Bladder microvascular endothelial cell (primary cell): ENCODE measurements at places on chromosomes 3 and 15. TPM values are rescaled to one million over a fixed set of nuclear protein-coding genes. Genes with fewer than 3 reads are reported as not detected.

Gene SMCO1
- total RNA-seq = not detected in 2 replicates

Gene CLDN16
- 0.06 TPM in 1 of 2 replicates, not detected in the other for total RNA-seq

Gene ATG3
- 63.1 and 70.5 TPM in 2 replicates for total RNA-seq

Gene ZMYND10
- 0.16 and 0.31 TPM in 2 replicates for total RNA-seq

Gene EFCAB12
- total RNA-seq = 0.06 TPM in 1 of 2 replicates, not detected in the other

Gene NANOGP8
- not detected in 2 replicates for total RNA-seq

Gene RPUSD2
- 12.0 and 13.8 TPM in 2 replicates for total RNA-seq

Gene MAPKBP1
- total RNA-seq = 18.0 and 24.8 TPM in 2 replicates

Gene EFCC1
- total RNA-seq = 1.5 and 3.3 TPM in 2 replicates

Gene REC114
- not detected in 2 replicates for total RNA-seq

Gene P3H2
- 9.6 and 18.1 TPM in 2 replicates for total RNA-seq

Gene SAMMSON
- not detected in 2 replicates for total RNA-seq

Gene CCR9
- total RNA-seq = not detected in 2 replicates

Gene ZBBX
- under 0.01 and 0.13 TPM in 2 replicates for total RNA-seq

Gene GOLGA8S
- total RNA-seq = under 0.01 TPM in 1 of 2 replicates, not detected in the other

Gene GRK7
- under 0.01 TPM in 1 of 2 replicates, not detected in the other for total RNA-seq

Gene DGKG
- 0.16 and 0.94 TPM in 2 replicates for total RNA-seq

Gene IQCF2
- not detected in 2 replicates for total RNA-seq

Gene VWA5B2
- 0.13 TPM in 1 of 2 replicates, not detected in the other for total RNA-seq

Gene RBPMS2
- 0.25 TPM in 1 of 2 replicates, not detected in the other for total RNA-seq

Gene GOLGA6L10
- total RNA-seq = 0.65 and 1.3 TPM in 2 replicates

Gene NPAP1
- not detected in 2 replicates for total RNA-seq

Gene OGG1
- total RNA-seq = 16.7 and 22.6 TPM in 2 replicates

Gene GOLGA8T
- total RNA-seq = 0.13 TPM in 1 of 2 replicates, not detected in the other

Gene CFAP100
- not detected in 2 replicates for total RNA-seq

Gene ADGRG7
- total RNA-seq = not detected in 2 replicates

Gene FOXB1
- total RNA-seq = not detected in 2 replicates

Gene TRIM59
- total RNA-seq = 17.9 and 20.1 TPM in 2 replicates

Gene LMLN
- 2.1 and 7.2 TPM in 2 replicates for total RNA-seq

Gene CPNE9
- total RNA-seq = not detected in 2 replicates

Gene AMIGO3
- total RNA-seq = not detected in 2 replicates

Gene PLCH1
- total RNA-seq = not detected in 2 replicates

Gene TRIM69
- total RNA-seq = 9.4 and 13.7 TPM in 2 replicates

Gene ACSBG1
- total RNA-seq = not detected in 2 replicates
